ENCODE measurements at places on chromosomes 12 and 14.

DNA sequence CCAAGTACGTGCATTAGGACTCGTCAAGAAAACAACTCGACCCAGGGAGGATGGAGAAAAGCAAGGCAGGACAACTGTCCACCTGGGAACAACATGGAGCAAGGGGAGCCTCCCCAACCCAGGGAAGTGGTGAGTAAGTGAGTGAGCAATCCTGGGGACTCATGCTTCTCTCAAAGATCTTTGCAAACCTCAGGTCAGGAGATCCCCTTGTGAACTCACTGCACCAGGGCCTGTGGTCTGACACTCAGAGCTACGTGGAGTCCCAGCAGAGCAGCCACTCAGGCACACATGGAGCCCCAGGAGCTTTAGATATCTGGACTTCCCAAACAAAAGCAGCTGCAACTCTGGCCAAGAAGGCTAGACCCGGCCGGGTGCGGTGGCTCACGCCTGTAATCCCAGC lies 12.2 kb upstream of the OR5AU1 start:
- DNase-seq, result peak; percentile 23

GRCh38 chr14:60311417-60311816 lies 62.4 kb downstream of the PPM1A start:
- DNase-seq, result no peak

GRCh38 chr12:55830601-55831446 lies 1.4 kb upstream of the DNAJC14 start:
- DNase-seq, result peak; percentile 23

GRCh38 chr14:66092748-66093147 lies 393.4 kb upstream of the CCDC196 start:
- DNase-seq, result no peak

DNA sequence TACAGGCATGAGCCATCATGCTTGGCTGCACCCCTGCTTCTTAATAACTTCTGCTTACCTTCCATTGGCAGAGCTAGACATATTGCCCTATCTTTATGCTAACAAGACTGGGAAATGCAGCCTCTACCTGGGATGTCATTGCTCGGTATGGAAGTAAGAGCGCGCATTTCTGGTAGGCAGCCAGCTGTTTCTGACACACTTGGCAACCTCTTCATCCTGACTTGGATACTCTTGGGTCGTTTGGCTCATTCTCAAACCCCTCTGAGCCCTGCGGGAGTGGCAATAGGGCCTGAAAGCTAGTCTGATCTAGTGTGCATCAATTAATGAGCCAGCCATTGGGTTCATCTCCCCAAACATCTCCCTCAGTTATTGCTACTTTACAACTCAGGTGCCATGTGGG lies 5.4 kb upstream of the PLBD1 start:
- DNase-seq, result no peak

DNA sequence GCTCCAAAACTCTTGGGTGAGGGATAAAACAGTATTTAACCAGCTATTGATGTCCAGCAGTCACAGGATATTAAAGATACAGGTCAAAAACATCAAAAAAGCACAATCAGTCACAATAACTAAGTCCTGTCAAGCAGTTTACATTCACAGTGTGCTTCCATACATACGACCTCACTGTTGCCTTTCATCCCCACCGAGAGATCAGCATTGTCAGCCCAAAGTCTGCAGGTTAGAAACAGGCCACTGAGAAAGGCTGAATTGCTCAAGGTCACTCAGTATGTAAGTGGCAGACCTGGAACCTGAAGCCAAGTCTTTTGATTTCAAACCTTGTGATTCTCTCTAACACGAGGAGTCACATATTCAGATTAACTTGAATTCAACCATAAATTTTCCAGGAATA lies 124.9 kb downstream of the GXYLT1 start:
- no peak for DNase-seq

DNA sequence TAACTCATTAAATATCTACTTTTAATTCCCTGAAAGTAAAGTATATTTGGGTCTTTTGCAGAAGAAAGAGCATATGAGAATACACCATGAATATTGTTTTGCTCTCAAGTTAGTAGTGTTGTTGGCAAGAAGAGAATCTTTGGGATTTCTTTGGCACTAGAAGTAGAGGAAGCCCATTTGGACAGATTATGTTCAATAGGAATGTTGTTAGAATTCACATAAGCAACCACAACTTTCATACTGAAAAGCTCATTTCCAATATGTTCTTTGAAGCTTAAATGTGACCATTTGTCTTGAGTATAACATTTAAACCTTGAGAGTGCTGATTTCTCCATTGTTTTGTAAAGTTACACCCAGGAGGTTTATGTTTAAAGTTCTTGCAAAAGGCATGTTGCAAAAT lies 37.6 kb downstream of the PLEKHG7 start:
- no peak for DNase-seq

DNA sequence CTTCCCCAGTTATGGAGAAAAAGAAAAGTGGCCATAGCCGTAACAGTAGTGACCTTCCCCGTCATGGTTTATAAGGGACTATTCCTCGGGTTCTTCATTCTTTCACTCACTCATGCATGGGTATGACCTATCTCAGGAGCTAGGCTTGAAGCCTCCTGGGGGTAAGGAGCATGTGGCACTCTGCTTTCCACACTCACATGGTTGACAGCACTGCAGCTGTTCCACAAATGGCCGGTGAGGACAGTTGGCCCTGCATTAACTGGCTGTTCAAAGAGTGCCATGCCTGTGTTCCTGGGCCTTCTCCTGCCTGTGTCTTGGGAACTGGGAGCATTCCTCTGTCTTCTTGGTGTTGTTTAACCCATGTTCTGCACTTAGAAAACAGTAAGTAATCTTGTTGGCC lies 66.2 kb upstream of the PNMA1 start:
- DNase-seq, result no peak

GRCh38 chr12:49537752-49538509 lies 899 bp upstream of the KCNH3 start:
- no peak for DNase-seq

DNA sequence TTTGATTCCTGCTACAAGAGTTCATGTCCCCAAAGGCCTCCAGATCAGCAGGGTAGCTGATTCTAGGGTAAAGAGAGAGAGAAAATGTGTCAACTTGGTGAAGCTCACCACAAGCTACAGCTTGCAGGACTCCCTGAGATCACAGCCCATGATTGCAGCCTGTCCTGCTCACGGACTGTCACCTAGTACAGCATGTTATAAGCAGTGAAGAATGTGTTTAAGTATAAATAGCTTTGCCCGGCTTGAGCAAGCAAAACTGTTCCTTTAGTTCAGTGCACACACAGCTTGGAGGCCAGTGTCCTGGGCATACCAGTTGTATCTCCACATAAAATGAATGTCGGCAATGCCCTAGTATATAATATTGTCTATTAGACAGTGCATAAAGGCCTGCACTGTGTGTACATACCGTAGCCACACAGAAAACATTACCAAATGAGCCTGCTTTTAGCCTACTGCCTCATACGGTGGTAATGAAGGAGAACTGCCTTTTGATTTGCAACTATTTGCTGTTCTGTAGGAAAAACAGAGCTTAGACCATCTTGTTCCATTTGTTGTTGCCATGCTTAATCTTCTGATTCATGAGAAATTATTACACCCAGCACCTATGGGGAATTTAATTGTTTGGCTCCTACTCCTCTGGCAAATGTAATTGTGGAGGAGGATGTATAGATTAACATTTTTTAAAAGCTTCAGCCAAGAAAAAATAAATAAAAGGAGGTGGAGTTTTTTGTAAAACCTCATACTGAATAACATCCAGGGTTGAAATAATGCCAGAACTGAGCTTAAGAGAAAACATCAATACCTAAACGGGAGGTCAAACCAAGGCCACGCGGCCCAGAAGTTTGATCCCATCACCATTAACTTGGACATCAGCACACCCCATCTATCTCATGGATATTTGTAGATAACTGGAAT lies 108.1 kb upstream of the G2E3 start:
- peak; percentile 1 for DNase-seq

DNA sequence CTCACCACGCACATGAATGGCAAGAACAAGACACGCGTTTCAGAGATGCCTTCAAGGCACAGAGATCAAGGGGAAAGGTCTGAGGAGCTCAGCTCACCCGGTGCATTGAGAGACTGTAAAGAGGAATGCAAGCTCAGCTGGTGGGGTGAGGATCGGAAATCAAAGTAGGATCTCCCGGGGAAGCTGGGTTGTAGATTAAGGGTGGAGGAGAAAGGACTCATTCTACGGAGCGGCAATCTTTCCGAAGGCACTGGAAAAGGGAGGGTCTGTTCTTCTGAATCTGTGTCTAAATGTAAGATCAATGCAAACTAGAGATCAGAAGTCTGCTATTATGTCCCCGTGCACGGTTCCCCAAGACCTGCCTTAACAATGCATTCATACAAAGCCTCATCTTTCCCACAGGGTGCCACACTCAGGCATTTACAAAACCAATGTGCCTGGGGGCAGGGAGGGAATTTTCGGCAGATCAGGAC lies 41.6 kb upstream of the PYGL start:
- no peak for DNase-seq

GRCh38 chr12:22410486-22410885 lies 76.0 kb upstream of the ST8SIA1 start:
- peak; percentile 84 for DNase-seq

- peak; percentile 2 for DNase-seq
Measured at GRCh38 chr14:66015071-66015780, 470.9 kb upstream of the CCDC196 start.

DNA sequence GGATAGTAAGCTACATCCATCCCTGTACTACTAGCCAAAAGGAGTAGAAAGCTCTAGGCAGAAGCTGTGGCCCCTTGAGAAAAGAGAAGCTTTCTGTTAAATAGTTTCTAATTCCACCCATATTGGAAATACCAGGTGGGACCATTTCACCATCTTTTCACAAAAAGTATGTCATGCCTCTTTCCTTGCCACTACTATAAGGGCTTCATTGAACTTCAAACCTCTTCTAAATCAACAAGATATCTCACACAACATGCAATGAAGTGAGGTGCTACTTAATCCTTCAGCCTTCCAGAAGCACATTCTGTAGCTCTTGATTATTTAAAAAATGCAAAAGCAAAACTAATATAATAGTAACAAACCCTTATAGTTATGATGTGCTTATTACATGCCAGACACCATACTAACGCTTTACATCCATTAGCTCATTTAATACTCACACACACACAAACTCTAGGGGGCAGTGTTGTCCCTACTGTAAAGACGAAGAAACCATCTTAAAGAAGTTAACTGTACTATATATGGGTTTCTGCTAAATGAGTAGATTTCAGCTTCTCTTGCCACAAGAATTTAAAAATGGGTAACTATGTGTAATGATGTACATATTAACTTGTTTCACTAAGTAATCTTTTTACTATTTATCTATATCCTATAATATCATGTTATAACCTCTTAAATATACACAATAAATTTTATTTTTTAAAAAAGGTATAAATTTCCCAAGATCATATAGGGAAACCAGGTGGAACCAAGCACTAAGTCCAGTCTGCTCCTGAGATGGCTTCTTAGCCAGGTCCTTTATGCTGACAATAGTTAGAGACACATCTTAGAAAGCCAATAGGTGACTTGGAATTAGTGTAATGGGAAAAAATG lies 124.4 kb downstream of the RPS29 start:
- DNase-seq, result peak; percentile 76

DNA sequence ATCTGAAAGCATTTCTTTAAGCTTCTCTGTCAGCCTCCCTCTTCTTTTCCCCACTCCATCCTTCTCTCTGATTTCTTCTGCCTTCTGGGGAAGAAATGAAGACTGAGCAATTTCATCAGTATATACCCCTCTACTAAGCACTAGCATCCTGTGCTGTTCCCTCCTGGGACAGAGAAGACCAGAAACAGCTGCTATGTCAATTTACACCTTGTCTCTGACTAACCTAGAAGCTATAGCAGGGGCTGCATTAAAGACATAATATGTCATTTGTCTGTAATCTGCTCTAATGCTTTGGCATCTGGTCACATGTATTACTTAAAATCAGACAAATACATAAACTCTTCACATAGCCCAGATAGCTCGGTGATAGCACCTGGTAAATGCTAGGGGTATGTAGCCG lies 296.9 kb downstream of the PAWR start:
- DNase-seq, result no peak

DNA sequence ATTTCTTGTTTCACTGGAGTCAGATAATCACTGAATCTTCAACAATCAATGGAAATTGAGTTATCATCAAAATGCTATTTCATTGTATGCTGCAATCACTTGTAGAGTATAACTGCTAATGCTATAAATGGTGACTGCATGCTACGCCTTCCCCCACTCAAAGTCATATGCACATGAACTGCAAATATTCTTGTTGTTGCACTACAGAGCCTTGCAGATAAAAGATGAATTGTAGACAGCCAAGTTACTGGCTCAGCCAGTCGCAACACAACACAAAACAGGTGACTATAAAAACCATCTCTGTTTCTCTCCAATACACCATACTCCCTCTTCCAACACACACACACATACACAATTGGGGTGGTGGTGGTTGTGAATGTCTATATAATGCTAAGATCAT lies 171.0 kb upstream of the HMGA2 start:
- no peak for DNase-seq

DNA sequence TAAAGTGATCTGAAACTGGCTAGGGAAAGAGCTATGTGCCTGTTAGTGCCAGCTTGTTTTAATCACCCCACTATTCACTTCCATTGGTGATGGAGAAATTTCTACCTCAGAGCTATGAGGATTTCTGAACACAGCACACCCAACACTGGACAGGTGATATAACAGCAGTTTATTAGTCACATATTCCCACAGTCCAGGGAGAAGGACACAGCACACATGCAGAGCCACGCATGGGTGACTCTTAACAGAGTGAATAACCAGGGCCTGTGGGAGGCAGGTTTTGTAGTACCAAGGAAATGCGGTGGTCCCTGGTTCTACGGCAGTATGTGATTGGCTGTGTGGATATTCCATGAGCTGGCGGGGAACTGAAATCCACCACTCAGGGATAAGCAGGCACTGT lies 455.1 kb downstream of the BTG1 start:
- DNase-seq, result peak; percentile 57

- no peak for DNase-seq
Measured at GRCh38 chr12:114506651-114507050, 100.7 kb upstream of the TBX5 start.

- DNase-seq, result peak; percentile 50
Measured at GRCh38 chr12:47776471-47777143, 3.6 kb downstream of the SLC48A1 start.

- DNase-seq, result peak; percentile 31
Measured at GRCh38 chr12:47590771-47591360, 115.0 kb downstream of the RPAP3 start.

DNA sequence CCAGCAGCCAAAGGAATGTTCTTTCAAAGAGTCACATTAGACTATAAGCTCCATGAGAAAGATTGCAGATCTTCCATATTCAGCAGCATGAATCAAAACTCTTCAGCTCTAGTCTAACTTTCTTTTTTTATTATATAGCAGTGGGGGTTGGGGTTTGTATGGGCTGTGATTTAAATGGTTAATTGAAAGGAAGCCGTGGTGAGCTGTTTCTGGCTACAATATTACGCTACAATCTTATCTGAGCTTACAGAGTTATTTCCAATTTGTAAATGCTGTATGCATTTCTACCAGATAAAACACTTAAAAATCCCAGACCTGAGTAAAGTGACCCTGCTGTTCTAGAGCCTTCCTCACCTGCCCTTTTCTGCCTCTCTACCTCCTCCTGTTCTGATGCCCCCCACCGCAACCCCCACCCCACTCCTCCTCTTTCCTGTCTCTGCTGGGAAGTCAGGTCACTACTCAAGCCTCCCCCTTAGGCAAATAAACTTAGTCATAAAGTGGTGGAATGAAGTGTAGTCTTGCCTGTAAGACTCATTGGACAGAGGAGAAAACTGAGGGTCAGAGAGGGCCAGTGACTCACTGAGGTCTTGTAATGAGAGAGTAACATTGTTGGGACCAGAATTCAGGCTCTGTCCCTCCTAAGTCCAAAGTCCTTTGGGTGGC lies 1089.5 kb downstream of the BCL11B start:
- DNase-seq, result peak; percentile 89

- no peak for DNase-seq
Measured at GRCh38 chr14:103730490-103731035, 15.0 kb downstream of the ZFYVE21 start.
